ENCODE measurements at places on chromosomes 2 and 18.

- DNase-seq, result no peak
These were observed 18.1 kb downstream of the CCDC141 start for GRCh38 chr2:179031731-179032408.

GRCh38 chr2:129061069-129061768 lies 742.6 kb upstream of the HS6ST1 start:
- no peak for DNase-seq

DNA sequence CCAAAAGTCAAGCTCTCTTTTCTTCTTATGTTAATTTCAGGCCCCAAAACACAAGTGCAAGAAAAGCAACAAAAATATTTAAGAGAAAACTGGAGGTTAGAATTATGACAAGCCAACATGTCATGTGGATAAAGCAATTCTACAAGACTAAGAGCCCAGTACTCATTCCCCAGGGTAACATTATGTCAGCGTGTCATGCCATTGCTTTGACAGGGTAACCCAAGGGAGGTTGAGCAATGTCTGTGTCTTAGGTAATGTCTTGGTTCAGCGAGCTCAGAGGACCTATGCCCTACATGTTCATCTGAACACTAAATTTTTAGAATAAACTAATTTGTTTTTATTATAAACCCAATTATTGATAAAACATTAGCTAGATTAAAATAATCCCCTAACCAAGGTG lies 173.2 kb upstream of the ZNF804A start:
- DNase-seq, result no peak

- peak; percentile 47 for DNase-seq
These were observed 49.0 kb downstream of the PLEKHB2 start for GRCh38 chr2:131154071-131154531.

DNA sequence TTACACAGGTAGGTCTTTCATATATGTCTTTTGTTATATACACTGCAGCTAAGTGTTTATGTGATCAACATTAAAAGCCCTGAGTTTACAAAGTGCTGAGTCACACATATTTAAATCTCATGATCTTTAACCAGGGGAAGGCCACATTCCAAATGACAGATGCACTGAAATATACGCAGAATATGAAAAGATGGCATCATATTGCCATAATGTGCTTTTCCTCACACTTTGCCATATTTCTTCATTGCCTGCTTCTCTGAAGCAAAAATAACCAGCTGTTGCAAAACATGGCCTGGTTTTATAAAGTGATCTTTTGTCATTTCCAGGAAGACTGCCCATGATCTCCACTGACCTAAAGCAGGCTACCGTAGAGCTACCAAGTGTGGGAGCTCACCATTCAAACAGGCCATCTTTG lies 93.5 kb upstream of the MAPRE2 start:
- no peak for DNase-seq

GRCh38 chr2:217801115-217801531 lies 201.7 kb downstream of the TNS1 start:
- DNase-seq, result no peak

GRCh38 chr2:195706161-195706900 lies 49.3 kb downstream of the SLC39A10 start:
- no peak for DNase-seq

GRCh38 chr2:175872721-175873120 lies 129.3 kb downstream of the LNPK start:
- no peak for DNase-seq

DNA sequence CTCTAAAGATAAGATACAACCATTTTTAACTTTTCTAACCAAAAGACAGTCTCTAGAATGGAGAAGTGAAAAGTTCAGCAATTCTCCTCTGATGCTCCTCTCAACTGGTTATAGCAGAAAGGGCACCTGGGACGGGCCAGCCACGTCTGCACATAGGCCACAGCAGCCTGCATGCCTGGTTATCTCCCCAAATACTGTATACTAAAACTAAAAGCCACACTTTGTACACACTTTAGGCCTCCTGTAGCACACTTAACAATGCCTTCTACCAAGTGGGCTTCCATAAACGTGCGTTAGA lies 179.1 kb downstream of the ANKRD44 start:
- no peak for DNase-seq

GRCh38 chr18:56489893-56490292 lies 148.5 kb downstream of the TXNL1 start:
- no peak for DNase-seq

DNA sequence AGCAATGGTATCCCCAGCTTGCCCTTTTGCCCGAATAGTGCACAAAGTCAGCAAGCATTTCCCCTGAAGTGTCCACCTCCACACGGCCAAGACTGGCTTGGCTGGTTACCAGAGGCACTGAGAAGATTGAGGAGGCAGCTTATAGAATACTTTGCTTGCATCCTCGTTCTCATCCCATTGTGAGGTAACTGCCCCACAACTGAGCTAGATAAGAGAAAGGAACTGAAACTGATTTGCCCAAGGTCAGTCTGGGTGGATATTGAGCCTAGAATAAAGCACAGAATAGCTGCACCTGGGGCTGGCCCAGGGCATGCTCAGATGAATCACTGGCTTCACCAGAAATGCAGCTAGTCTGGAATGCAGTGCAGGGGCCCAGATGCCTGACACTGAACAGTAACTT lies 32.7 kb upstream of the MAP4K3 start:
- DNase-seq, result no peak

DNA sequence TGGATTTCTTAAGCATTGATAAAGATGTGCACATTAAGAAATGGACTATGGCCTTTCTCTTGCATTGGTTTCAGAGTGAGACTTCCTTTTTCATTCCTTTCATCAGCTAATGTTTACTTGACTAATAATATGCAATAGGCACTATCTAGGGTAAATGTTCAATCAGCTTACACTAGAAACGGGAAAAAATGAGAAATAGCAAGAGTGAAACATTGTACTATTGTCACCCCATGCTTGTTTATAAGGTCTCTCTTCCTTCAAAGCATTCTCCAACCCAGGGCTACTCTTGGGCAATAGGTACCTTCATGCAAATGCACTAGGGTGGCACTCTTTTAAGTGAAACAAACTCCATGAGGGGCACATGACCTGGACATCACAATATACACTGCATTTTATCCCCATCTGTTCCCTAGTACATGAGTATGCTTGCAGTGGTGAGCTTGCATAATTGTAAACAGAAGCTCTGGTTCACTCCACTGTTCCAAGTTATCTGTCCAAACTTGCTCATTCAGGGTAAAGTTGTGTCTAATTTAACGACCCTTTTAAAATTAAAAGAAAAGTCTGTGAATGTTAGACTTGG lies 402.3 kb downstream of the ERBB4 start:
- DNase-seq, result no peak

DNA sequence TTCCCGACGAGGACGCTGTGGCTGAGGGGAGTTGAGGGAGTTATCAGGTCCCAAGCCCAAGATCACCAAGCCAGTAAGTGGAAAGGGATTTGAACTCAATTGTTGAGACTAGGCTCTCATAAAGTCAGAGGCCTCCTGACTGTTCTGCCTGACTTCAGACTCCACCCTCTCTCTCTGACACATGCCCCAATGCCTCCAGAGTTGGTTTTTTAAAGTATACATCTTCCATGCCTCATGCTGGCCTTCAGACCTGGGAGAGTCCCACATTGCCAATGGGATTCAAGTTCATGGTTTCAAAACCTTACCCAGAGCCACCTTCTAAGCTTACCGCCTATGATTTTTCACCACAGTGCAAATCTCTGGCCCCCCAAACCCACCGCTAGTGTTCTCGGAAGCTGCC lies 100.8 kb downstream of the RTN4 start:
- DNase-seq, result no peak

- no peak for DNase-seq
These were observed 96.3 kb upstream of the BCL11A start for GRCh38 chr2:60649721-60650120.

- no peak for DNase-seq
These were observed 303.9 kb downstream of the CPS1 start for GRCh38 chr2:210860276-210860675.

DNA sequence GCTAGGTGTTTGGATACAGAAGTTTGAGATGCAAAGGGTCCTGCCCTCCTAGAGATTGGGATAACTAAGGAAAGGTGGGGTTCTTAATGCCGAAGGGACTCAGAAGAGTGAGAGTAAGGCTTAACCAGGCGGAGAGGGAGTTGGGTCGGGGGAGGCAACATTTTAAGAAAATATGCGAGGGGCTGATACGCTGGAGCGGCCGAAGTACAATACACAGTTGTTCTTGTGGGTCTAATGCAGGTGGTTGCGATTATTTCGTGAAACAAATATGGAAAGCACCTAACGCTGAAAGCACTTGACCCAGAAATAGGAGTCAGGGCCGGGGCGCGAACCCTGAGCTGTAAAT lies 344 bp upstream of the MRPL33 start:
- DNase-seq, result no peak

DNA sequence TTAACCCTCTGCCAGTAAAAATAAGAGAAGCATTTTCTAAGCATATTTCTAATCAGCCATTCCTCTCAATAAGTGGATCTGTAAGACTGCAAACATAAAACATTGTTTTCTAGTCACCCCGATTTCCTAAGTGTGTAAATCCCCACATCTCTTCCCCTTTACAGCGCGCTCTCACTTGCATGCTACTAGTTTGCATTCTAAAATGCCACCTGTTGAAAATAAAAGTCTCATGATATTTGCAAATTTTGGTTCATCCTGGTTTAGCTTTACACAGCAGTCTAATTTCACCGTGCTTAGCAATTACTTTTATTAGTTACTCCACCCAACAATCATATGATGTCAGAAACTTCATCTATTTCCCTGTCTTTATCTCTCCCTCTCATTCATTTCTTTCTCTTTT lies 1230.7 kb upstream of the ZEB2 start:
- no peak for DNase-seq

- no peak for DNase-seq
These were observed 42.5 kb downstream of the PPM1B start for GRCh38 chr2:44211183-44211582.

GRCh38 chr18:76847916-76848315 lies 25.6 kb downstream of the ZNF236 start:
- no peak for DNase-seq

DNA sequence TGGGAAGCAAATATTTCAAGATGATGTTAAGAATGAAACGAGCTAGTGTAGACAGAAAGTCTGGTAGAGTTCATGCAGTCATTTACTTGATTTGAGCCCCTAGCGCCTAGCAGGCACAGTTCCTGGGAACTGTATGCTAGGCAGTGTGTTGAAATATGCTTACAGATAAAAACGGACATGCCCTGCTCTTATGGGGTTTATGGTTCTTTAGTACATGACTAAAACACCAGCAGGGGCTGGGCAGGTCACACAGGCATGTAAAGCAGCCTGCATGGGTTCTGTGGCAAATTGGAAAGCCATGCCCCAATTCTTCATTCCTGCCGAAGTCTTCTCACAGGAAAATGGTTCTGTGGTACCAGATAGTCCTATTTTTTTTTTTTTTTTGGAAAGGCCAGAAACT lies 27.3 kb upstream of the MGAT5 start:
- DNase-seq, result no peak

GRCh38 chr18:13418013-13418710 lies 199.6 kb downstream of the LDLRAD4 start:
- no peak for DNase-seq

- DNase-seq, result no peak
These were observed 13.9 kb upstream of the PROM2 start for GRCh38 chr2:95260028-95261023.

DNA sequence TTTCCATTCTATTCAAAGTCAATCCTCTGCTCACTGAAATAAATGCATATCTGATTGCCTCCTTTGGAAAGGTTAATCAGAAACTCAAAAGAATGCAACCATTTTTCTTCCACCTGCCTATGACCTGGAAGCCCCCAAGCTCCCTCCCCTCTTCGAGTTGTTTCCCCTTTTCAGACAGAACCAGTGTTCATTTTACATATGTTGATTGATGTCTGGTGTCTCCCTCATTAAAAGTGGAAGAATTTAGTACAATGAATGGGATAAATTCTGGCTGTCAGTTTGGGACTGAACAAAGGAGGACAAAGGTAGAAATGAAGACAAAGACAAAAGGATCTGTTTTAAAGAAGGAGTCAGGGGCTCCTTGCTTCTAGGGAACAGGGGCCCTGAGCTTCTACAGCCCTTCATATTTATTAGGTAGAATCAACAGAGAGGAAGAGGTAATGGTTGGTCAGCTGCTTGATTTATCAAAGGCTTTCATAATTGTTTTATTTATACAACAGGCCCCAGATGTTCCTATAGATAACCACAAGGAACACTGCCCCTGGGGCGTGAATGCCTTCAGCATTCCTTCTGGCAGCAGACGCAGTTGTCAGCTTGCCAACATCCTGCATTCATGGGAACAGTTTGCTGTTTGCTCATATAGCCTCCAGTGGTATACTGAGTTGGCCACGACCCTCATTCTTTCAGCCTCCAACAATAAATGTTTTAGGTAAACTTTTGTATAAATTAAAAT lies 949.8 kb upstream of the LRATD1 start:
- DNase-seq, result no peak

DNA sequence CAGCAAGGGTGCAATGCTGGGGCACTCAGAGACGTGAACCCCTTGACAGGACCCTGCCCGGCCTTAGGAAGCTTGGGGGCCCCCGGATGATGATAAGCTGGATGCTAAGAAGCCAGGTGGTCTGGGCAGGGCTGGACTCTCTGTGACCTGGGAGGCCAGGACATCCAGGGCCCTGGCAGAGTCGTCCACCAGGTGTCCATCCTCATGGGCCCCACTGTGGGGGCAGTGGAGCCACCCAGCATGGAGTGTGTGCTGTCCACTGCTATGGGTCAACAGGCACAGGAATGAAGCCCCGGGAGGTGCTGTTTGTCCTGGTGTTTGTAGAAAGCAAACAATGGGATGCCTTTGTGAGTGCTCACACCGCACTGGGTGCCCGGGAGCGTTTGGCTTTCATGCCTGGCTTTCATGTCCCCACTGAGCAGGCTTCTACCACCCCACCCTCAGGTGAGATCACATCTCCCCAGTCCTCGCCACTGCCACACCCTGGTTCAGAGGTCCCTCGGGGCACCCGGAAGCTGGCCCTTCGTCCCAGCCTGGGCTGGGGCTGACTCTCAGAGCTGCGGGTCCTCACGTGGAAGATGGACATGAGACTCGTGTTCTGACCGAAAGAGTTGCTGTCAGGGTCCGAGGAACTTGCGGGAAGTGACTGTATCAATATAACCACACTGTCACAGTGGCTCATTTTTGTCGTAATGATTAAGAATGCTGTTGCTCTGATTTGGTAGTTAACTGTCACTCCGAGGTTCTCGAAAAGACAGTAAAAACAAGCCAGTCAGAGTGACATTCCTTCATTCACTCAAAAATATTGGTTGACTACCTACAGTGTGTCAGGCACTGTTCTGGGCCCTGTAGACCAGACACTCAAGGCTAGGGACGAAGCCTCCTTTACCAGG lies 53.3 kb downstream of the INHBB start:
- DNase-seq, result no peak

DNA sequence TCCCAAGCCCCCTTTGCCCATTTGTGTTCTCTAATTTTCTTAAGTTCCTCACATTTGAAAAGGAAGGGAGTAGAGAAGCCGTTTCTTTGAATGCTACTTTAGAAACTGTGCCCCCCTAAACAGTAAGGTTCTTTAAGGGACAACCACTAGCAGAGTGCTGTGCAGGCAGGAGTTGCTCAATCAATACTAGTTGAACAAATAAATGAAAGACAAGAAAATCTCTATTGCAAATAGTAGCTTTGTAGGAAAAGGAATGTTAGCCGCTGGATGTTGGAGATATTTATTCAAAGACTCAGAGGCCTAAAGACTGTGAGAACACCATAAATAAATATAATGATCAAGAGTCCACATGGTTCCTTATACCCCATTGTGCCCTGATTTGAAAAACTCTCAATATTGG lies 119.8 kb upstream of the SMAD7 start:
- DNase-seq, result no peak

GRCh38 chr2:8626572-8626971 lies 55.3 kb upstream of the ID2 start:
- DNase-seq, result no peak
